ENCODE measurements at places on chromosomes 2 and 18.
A peak's percentile ranks its signal among the peaks of the same experiment; 100 is the strongest.

DNA sequence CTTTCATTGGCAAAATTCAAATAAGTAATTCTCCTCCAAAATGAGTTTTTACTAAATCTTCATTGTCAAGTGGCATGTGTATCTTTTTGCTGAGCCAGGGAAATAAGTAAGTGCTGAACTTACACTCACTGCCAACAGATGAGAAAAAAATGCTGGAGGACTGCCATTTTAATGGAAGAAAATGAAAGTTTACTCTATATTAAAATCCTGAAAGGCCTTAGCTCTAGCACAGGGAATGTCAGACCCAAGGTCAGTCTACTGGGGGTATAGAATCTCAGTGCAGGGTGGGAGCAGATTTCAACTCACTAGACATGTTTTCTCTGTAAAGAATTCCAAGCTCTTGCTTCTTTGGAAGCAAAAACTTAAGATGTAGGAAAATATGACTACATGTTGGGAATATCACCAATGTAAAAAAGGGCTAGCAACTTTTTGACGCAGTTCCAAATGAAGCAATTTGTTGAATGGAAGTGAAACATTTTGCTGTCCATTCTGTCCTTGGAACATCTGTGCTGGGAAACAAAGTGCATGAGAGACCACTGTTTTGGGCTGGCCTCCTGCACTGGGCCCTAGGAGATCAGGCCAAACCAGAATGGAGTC, 127.0 kb downstream of the ST6GAL2 start:
- DNase-seq, result no peak
- no peaks in the 10 kb centered on the region for H3K27me3 ChIP-seq
- H3K4me1 ChIP-seq, result no peaks in the 10 kb centered on the region

- H3K4me3 ChIP-seq, result no peak overlapping the region
- H3K27me3 ChIP-seq, result no peaks in the 10 kb centered on the region
These were observed 226.8 kb upstream of the LRRTM1 start for GRCh38 chr2:80531319-80531718.

GRCh38 chr2:212245880-212246279, 292.7 kb downstream of the ERBB4 start:
- no peaks in the 10 kb centered on the region for H3K27me3 ChIP-seq
- no peak overlapping the region for H3K4me3 ChIP-seq
- no peaks in the 10 kb centered on the region for H3K36me3 ChIP-seq
- no peak for DNase-seq
- no peak overlapping the region for H3K27ac ChIP-seq
- no peaks in the 10 kb centered on the region for H3K4me1 ChIP-seq

GRCh38 chr2:240300840-240301239, 134.6 kb upstream of the GPC1 start:
- H3K27me3 ChIP-seq, result no peaks in the 10 kb centered on the region
- H3K4me1 ChIP-seq, result peaks cover 9% of the 10 kb centered on the region
- no peaks in the 10 kb centered on the region for H3K36me3 ChIP-seq
- DNase-seq, result no peak
- H3K27ac ChIP-seq, result no peak overlapping the region

GRCh38 chr18:12258719-12259705, 4.9 kb downstream of the CIDEA start:
- no peak overlapping the region for H3K4me3 ChIP-seq
- DNase-seq, result no peak
- H3K4me1 ChIP-seq, result peaks cover 2% of the 10 kb centered on the region
- no peak overlapping the region for H3K27ac ChIP-seq
- peaks cover 9% of the 10 kb centered on the region for H3K27me3 ChIP-seq
- no peaks in the 10 kb centered on the region for H3K36me3 ChIP-seq

DNA sequence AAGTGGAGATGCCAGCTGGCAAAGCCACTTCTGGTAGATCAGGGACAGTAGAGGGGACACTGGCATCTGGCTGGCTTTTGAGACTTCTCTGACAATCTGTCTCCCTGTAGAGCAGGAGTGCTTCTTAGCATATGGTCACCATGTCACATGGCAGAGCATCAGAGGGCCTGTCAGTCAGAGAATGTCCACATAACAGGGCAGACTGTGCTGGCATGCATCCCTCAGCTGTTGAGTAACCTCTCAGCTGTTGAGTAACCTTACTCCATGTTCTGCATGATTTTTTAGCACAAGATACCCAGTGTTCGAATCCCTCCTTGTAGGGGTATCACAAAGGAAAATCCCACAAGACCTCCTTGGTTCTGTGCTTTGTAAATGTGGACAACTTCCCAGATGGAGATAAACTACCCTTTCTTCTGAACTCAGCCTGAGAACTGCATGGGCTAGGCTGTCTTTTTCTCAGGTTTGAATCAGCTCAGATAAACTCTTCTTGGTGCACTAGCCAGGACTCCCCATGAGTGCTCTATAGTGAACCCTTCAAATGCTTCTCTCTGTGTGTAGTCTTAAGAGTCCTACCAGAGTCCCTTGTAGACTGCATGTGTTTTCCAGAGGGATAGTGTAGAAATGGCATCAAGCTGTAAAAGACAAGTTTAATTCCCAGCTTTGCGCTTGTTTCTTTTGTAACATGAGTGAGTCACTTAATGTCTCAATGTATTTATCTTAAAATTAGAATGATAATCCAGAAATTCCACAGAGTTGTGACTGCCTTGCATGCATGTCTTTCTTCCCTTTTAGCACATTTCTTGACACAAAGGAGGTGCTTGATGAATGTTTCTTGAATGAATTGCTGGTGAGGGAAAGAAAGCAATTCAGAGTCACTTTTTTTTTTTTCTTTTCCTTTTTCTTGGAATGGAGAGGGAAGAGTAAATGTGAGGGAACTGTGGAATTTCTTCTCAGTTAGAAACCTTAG, 442.3 kb upstream of the HNMT start:
- no peaks in the 10 kb centered on the region for H3K27me3 ChIP-seq
- no peak for DNase-seq
- no peak overlapping the region for H3K27ac ChIP-seq
- no peak overlapping the region for H3K4me3 ChIP-seq

DNA sequence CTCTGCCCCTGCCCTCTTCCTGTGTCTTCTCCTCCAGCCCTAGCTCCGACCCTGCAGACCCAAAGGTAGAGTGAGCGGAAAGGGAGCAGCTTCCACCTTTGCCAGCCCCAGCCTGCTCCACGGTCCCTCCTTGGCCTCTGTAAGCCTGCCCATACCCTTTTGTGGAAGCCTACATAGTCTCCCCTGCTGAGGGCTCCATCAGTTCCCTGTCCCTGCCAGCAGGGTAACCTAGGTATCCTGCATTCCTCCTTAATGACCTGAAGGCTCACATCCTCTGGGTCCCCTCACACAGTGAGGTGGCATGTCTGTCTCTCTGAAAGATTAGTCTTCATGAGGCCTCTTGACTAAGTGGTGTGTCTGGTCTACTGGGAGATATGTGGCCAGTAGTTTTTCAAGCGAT, 20.5 kb upstream of the ACKR3 start:
- no peak for DNase-seq
- no peaks in the 10 kb centered on the region for H3K27me3 ChIP-seq
- H3K27ac ChIP-seq, result no peak overlapping the region
- H3K36me3 ChIP-seq, result no peaks in the 10 kb centered on the region
- H3K4me3 ChIP-seq, result no peak overlapping the region

GRCh38 chr2:173986805-173987204, 21.6 kb upstream of the SP3 start:
- peak; percentile 61 for DNase-seq
- peaks cover 83% of the 10 kb centered on the region for H3K4me1 ChIP-seq
- no peak overlapping the region for H3K4me3 ChIP-seq
- peak overlapping the region; percentile 17 for H3K27ac ChIP-seq
- no peaks in the 10 kb centered on the region for H3K27me3 ChIP-seq

DNA sequence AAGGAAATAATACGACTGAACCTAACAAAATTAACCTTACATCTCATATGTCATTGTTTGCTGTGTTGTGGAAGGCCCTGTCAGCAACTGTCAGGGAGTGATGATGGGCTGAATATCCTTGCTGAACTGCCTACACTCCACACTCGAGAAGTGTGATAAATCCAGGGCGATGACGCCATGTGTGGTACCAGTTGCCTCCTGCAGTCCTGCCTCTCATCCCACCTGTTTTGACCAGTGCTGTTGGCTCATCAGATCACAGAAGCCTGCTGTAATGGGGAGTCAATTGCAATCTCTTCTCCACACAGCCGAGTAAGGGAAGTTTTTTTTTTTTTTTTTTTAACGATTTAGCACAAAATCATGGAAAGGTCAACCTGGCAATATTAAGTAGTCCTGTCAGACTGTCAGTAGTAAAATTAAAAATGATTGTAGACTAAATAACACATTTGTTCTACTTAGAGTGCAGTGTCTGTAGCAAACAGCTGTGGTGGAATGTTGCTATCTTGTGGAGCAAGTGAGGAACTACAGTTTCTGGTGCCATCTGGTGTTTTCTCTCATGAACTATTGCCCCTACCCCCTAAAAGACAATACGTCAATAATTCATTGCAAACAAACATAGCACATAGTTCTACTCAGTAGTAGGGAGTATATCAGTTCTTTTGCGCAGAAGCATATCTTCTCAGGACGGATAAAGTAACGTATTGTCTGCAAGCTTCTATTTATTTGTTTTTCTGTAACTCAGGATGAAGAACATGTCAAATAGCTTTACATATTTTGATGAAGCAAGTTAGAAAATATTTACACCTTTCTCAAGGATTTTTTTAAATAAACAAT, 347.6 kb downstream of the CTNNA2 start:
- H3K4me1 ChIP-seq, result no peaks in the 10 kb centered on the region
- H3K36me3 ChIP-seq, result no peaks in the 10 kb centered on the region
- no peaks in the 10 kb centered on the region for H3K27me3 ChIP-seq
- no peak overlapping the region for H3K4me3 ChIP-seq

DNA sequence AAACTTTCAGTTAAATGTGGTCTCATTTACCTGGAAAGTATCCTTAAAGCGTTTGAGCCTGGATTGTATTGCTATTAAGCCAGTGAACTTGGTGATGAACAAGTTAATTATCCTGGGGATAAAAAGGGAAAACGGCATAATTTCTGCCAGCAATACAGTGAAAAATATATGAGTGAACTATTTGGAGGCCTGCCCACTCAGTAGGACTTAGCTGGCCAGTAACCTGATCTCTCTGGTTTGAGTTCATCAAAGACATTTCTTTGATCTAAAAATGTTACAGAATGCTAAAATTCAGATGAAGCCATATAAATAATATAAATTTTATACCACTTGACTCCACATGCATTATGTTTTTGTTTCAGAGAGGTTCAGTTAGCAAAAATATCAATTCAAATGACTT, 241.1 kb upstream of the VWC2L start:
- no peaks in the 10 kb centered on the region for H3K4me1 ChIP-seq
- no peaks in the 10 kb centered on the region for H3K36me3 ChIP-seq
- H3K4me3 ChIP-seq, result no peak overlapping the region
- H3K27me3 ChIP-seq, result no peaks in the 10 kb centered on the region

DNA sequence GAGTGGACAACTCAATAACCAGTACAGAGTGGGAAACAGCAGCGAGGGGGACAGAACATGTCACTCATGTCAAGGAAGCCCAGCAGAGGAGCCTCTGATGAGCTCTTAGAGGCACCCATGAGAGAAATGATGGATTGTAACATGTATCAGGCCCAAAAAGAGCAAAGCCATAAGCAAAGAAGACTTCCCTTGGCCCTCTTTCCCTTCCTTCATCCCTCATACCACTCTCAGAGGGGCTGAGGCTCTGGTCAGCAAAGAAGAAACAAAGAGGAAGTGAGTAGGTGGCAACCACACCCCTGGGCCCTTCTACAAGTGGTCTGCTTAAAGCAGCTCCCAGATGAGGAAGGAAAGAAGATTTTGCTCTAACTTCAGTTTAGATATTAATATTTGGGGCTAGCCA, 112.8 kb downstream of the CDC42EP3 start:
- H3K27ac ChIP-seq, result no peak overlapping the region
- no peak overlapping the region for H3K4me3 ChIP-seq
- no peaks in the 10 kb centered on the region for H3K36me3 ChIP-seq
- H3K4me1 ChIP-seq, result peaks cover 4% of the 10 kb centered on the region
- no peaks in the 10 kb centered on the region for H3K27me3 ChIP-seq

DNA sequence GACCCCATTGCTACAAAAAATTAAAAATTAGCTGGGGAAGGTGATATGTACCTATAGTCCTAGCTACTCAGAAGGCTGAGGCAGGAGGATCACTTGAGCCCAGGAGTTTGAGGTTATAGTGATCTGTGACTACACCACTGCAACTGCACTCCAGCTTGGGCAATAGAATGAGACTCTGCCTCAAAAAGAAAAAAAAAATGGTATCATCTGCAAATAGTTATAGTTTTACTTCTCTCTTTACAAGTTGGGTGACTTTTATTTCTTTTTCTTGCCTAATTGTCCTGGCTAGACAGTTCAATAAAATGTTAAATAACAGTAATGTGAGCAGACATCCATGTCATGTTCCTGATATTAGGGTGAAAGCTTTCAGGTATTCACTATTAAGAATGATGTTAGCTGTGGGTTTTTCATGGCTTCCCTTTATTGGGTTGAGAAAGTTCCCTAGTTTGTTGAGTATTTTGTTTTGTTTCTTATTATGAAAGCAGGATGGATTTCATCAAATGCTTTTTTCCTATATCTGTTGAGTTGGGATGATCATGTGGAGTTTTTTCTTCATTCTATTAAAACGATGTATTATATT, 24.9 kb upstream of the ACOXL start:
- H3K36me3 ChIP-seq, result no peaks in the 10 kb centered on the region
- no peak for DNase-seq
- no peak overlapping the region for H3K27ac ChIP-seq
- H3K4me1 ChIP-seq, result no peaks in the 10 kb centered on the region
- no peaks in the 10 kb centered on the region for H3K27me3 ChIP-seq

DNA sequence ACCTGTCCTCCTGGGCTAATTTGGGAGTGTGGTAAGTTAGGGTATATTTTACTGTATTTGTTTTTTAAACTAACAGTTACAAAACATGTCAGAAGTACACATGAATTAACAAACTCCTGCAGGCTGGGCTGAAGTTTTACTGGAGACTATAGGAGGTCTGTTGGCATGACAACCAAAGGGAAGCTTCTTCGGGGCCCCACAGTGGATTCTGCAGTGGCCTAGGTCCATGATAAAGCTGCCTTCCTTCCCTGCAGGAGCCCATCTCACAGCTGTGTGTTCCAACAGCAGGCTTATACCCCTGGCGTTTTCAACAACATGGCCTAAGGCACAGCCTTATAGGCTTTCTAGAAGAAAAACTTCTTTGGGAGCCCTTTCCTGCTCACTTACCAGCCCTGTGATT, 128.0 kb upstream of the SETBP1 start:
- H3K27me3 ChIP-seq, result no peaks in the 10 kb centered on the region
- no peak overlapping the region for H3K27ac ChIP-seq
- DNase-seq, result no peak
- H3K4me1 ChIP-seq, result peaks cover 9% of the 10 kb centered on the region

GRCh38 chr2:48674933-48675332, 57.3 kb downstream of the GTF2A1L start:
- H3K4me1 ChIP-seq, result no peaks in the 10 kb centered on the region
- no peak overlapping the region for H3K4me3 ChIP-seq
- DNase-seq, result no peak
- H3K27me3 ChIP-seq, result no peaks in the 10 kb centered on the region
- H3K27ac ChIP-seq, result no peak overlapping the region
- no peaks in the 10 kb centered on the region for H3K36me3 ChIP-seq

Measured in heart right ventricle (tissue), 16 donors.